ENCODE measurements at places on chromosomes 12 and 14.
A peak's percentile ranks its signal among the peaks of the same experiment; 100 is the strongest.

GRCh38 chr14:90740081-90740480 is 76.1 kb downstream of the TTC7B start:
- DNase-seq, result no peak

DNA sequence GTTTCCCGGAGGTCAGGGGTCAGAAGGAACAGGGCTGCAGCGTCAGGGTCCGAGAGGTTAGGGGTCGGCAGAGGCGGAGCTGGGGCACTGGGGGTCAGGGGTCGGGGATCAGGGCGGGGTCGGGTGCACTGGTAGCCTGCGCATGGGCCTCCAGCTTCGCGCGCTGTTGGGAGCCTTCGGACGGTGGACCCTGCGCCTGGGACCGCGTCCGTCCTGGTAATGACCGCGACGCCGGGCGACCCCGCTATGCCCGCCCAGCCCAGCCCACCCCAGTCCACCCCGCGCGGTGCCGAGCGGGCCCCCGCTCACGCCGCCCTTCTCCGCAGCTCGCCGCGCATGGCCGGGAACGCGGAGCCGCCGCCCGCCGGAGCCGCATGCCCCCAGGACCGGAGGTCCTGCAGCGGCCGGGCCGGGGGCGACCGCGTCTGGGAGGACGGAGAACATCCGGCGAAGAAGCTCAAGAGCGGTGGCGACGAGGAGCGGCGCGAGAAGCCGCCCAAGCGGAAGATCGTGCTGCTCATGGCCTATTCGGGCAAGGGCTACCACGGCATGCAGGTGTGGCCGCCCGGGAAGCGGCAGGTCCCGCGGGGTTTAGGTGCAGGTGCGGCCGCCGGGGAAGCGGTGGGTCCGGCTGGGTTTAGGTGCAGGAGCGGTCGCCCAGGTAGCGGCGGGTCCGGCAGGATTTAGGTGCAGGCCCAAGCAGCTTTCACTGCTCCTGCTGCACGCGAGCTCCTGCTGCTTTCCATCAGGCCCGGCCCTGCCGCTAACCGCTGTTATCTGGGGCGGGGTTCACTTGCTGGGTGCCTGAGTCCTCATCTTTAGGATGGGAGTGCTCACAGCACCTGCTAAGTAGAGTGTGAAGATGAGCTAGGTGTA is 743 bp downstream of the PUS1 start:
- peak; percentile 76 for DNase-seq

- no peak for DNase-seq
These were observed 11.7 kb downstream of the SLC38A4 start for GRCh38 chr12:46814143-46814542.

- DNase-seq, result no peak
These were observed 160.1 kb downstream of the BRMS1L start for GRCh38 chr14:35986219-35986573.

DNA sequence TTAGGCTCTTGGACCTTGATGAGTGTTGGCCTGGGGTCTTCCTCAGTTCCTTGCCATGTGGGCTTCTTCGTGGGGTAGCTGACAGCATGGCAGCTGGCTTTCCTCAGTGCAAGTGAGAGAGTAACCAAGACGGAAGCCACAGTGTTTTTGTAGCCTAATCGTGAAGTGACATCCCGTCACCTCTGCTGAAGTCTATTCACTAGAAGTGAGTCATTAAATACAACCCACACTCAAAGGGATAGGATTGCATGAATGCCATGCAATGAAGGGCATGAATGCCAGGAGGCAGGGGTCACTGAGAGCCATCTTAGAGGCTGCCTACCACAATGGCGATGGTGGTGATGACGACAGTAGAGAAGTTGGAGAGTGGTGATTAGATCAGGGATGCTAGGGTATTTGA is 13.5 kb upstream of the ASIC1 start:
- DNase-seq, result no peak
